ENCODE measurements at places on chromosomes 5 and 9.

GRCh38 chr9:70480405-70480980, 66.0 kb upstream of the KLF9 start:
- DNase-seq, result peak; percentile 52

- DNase-seq, result no peak
Observed at GRCh38 chr5:36669015-36669651, 62.7 kb downstream of the SLC1A3 start.

- DNase-seq, result no peak
Observed at GRCh38 chr9:69411246-69411645, 86.2 kb downstream of the ENTREP1 start.

GRCh38 chr5:155134130-155134529, 120.6 kb downstream of the KIF4B start:
- DNase-seq, result no peak

DNA sequence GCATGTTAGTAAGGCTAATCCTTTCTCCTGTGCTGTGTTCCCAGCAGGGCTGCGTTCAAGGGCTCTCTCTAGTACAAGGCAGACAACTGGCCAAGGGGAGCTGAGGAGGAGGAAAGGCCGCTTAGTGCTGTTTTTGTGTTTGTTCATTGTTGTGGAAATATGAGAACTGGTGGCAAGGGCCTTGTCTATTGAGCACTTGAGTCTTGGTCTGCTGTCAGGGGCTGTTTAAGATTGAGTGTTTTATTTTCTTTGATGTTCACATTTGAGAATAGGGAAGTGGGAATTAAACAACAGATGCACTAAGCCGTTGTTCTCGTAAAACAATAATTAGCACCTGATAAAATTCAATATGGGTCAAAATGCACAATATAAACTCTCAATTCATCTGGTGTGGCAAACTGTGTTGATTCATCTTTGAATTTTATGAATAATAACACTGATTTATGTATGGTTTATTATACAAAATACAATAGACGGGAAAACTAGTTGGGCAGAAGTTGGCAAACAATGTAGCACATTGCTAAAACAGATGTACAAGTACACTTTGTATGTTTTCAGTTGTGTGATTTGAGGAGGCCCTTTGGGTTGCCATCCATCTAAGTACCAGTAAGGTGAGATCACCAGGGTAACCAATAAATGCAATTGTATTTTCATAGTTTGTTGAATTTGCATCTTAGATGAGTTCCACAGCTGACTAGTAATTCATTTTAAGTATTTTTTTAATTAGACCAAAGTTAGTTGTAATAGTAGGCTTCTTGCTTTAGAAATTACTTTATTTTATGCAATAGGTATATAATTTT, 97.6 kb upstream of the GRHPR start:
- DNase-seq, result no peak

DNA sequence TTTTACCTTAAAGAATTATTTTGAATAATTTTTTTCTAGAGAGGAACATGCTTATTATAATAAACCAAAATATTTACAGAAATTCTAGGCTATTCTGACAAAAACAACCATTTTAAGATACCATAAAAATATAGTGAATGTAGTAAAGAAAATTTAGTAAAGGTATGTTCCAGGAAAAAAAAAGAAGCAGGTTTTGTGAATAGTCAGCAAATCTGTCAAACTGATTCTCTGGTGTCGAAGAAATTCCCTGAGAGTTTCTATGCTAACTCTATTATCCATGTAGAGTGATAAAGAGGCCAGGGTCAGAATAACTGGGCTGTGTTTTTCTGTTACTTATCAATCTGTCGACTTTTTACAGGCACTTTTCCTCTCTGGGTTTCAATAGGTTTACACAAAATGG, 459.2 kb downstream of the KIF4B start:
- no peak for DNase-seq

DNA sequence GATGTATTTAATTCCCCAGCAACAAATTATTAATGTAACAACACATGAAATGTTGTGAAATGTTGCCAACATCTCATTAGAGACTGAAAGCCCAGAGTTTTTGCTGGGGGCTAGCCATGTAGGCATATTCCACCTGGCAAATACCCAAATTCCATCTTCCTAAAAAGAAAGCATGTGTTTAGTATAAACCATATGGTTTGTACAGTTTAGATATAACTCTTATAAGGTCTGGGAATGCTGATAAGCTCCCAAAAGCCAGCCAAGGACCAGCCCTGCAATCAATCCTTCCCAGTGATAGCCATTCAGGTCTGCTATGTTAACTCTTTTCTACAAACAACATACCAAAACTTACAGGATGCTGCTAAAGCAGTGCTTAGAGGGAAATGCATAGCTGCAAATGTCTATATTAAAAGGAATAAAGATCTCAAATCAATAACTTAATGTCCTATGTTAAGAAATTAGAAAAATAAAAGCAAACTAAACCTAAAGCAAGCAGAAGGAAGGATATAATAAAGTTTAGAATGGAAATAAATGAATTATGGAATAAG, 158.9 kb downstream of the AUH start:
- DNase-seq, result no peak

DNA sequence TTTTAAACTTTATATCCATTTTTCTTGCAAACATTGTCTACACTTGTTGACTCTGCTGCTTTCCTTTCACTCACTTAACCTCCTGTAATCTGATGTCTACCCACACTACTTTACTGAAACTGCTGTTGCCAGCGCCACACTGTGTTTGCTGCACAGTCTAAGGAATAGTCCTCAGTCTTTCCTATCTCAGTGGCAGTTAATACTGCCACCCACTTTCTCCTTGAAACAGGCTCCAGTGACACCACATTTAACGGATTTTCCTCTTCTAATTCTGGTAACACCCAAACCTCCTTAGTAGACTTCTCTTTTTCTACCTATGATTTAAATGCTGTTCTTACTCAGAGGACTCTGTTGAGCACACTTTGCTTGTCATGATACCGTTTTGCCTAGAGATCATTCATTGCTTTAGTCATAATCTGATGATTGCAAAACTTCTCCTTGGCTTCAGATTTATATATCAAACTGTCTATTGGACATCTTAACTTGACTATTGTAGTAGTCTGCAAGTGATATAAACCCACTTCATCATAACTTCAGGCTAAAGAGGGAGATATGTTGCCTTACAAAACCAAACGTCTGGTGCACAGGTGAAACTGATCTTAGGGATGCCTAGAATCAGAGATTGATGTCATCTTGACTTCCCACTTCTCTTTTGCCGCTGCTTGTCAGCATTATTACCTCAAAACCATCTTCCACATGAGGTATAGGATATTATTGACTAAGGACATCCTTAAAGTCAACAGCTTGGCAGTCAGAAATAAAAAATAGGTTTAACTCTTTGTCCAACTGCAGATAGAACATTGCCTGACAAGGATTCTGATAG, 94.1 kb downstream of the CDC42SE2 start:
- no peak for DNase-seq

GRCh38 chr5:40841068-40841805, at the start of gene CARD6:
Gene CARD6 (plus strand): TSS chr5:40841367. CDS start chr5:40841383, 16 bp downstream.
- DNase-seq, result no peak

DNA sequence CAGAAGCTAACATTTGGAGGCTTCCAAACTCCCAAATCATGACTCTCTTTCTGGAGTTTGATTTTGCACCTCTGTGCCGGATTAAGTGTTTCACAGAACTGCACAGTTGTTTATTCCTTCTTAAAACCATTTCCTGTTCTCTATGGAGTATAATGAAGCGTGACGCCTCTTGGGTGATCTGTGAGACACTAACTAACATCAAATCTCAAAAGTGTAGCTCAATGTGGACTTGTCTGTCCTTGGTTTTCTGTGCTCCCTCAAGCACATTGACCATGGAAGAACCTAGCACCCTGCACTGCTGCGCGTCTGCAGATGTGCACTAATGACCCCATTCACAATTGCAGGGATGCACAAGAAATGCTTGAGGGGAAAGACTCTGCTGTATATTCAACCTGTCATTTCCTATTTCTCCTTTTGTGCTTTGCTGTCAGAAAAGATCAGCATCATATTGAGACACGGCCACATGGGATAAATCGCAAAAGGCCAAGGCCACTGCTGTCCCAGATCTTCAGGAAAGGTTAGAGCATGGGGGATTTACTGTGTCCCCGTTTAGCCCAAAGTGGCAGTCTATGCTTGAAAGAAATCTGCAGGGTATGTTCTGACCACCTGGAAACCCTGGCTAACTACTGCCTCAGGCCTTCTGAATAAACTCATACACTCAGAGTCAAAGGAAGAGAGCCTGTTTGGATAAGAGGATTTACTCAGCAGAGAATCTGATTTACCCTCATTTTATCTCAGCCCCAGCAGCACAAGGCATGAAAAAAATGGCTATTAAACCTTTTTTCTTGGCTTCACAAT, 109.6 kb downstream of the BAAT start:
- DNase-seq, result no peak

GRCh38 chr9:131481441-131482342, 21.0 kb upstream of the POMT1 start:
- no peak for DNase-seq

DNA sequence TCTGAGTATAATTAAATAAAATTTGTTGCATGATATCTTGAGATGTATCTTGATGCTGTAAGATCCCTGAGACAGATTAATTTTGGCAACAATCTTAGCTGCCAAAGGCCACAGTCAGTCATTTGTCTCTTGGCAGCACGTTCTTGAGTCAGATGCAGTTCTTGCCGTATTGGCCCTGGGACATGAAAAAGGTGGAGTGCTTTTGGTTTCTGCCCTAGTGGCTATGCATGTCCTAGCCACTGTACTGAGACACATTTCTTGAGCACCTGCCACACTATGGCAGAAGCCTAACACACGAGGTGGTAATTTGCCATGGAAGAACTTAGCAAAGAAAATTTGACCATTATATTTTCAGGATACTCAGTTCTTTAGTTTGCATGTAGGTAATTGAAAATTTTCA, 45.0 kb upstream of the PHF2 start:
- DNase-seq, result no peak

DNA sequence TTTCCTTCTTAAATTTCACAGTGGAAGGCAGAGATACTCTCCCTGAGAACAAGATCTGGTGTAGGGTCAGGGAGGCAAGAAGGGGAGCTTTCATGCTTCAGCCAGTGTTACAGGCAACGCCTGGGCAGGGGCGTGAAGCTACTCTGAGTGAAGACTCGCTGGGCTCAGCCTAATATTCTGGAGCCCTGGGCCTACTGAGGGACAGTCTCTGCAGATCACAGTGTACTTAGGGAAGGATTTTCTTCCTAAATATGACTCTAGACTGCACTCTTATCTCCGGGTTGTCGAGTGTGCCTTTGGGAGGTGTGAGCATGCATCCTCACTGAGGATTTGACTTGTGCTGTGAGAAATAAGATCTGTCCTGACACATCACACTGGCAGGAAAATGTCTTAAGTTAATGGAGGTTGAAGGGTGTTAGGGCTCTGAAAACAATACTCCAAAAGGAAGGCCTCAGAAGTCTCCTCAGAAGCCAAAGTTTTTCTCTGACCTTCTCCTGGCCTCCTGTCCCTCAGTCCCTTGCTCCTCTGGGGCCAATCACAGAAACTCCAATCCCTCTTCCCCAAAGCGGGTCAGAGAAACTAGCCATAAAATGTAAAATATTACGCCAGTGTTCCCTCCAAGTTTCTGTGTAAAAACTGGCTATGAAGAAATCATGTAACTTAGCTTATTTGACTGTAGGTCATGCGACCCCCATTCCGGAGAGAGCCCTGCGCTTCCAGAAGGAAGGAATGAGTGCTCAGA, 156.8 kb upstream of the TBC1D2 start:
- DNase-seq, result no peak

GRCh38 chr5:64108674-64109073, 57.0 kb upstream of the RNF180 start:
- no peak for DNase-seq

DNA sequence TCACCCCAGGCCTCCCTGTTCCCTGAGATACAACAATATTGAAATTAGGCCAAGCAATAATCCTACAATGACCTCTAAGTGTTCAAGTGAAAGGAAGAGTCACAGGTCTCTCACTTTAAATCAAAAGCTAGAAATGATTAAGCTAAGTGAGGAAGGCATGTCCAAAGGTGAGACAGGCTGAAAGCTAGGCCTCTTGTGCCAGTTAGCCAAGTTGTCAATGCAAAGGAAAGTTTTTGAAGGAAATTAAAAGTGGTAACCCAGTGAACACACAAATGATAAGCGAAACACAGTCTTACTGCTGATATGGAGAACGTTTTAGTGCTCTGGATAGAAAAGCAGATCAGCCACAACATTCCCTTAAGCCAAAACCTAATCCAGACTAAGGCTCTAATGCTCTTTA, 39.8 kb downstream of the PTAR1 start:
- DNase-seq, result no peak

DNA sequence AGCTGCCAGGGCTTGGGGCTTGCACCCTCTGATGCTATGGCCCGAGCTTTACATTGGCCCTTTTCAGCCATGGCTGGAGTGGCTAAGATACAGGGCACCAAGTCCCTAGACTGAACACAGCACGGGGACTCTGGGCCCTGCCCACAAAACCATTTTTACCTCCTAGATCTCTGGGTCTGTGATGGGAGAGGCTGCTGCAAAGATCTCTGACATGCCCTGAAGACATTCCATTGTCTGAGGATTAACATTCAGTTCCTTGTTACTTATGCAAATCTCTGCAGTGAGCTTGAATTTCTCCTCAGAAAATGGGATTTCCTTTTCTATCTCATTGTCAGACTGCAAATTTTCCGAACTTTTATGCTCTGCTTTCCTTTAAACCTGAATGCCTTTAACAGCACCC, 337.0 kb upstream of the SMC2 start:
- no peak for DNase-seq

DNA sequence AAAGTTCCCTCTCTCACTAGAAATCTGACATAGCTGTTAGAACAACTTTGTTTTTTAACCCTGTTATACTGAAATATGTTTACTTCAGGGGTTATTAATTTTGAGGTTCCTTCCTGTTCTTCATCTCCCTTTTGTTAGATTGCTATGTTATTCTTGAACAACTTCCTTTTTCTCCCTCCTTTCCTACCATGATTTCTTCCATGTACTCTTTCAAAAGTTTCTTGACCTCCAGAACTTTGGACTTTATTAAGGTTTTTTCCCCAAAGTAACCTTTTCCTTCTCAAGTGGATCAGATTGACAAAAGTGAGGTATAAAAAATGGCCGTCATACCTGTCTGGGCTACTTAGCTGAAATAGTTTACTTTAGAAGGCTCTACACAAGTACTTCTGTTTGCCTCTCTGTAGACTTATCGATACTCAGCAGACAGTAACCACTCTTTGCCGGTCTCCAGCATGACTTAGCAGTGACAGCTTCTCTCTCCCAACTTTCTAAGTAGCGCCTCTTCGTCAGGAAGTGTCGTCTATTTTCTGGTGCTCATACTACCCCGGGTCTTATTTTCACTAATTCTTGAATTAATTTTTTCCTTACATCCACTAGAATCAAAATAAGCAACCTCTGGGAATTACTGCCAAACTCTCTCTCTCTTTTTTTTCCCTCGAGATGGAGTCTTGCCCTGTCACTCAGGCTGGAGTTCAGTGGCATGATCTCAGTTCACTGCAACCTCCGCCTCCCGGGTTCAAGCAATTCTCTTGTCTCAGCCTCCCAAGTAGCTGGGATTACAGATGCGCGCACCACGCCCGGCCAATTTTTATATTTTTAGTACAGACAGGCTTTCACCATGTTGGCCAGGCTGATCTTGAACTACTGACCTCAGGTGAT, 19.7 kb downstream of the NFIL3 start:
- DNase-seq, result no peak

GRCh38 chr5:139392678-139393496, 2.0 kb downstream of the PROB1 start:
- no peak for DNase-seq

GRCh38 chr5:132098621-132099020, 25.0 kb downstream of the CSF2 start:
- no peak for DNase-seq
